ENCODE measurements at places on chromosomes 5 and 9.
A peak's percentile ranks its signal among the peaks of the same experiment; 100 is the strongest.

- DNase-seq = no peak
Measured at GRCh38 chr9:77763566-77763965, 115.4 kb upstream of the GNA14 start.

DNA sequence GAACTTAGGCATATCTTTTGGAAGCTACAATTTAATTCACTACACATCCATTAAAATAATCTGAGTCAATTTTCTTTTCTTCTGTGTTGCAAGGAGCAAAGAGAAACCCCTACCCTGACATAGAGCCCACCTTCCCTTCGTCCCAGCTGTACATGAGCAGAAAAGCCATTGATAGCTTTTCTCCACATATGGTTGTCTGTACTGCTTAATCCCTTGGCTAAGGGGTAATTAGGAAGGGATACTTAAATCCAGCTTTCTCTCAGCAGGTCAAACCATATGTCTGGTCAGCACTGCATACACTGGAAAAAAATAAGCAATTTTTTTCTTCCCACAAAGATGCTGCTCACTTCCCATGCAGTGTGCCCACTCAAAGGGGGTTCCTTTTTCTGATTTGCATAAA is 94.7 kb upstream of the RAD23B start:
- DNase-seq = no peak

DNA sequence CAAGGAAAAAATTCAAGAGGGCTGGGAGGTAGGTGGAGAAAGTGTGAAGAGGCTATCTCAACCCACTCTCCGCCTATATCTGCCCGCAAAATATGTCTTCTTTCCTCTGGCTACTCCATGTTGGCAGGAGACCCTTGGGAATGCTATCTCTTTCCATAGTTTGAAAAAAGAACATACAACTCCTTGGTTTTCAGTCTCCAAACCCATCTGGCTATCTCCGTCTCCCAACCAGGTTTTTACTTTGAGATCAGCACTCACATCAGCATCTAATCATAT is 109.9 kb upstream of the IFNE start:
- DNase-seq = no peak

DNA sequence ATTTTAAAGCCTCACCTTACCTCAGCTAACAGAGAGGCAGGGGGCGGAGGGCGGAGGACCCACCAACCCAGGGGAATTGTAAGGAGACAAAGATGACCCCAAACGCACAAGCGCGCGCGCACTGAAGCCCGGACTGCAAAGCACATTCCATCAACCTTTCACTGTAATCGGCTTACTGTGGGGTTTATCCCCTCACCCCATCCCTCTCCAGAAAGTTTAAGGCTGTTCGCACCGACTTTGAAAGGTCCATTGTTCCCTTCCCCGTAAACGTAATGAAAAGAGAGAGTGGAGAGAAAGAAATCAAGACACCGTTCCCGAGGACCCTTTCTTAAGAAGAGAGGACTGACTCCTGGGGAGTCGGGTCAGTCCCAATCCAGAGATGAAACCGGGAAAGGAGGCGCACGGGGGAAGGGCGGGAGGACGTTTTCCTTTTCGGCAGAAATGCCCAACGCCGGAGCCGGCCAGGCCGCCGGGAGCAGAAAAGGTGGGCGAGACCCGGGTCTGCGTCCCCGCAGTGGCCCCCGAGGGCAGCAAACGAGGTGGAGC is 464 bp downstream of the CEMIP2 start:
- peak; percentile 71 for DNase-seq

DNA sequence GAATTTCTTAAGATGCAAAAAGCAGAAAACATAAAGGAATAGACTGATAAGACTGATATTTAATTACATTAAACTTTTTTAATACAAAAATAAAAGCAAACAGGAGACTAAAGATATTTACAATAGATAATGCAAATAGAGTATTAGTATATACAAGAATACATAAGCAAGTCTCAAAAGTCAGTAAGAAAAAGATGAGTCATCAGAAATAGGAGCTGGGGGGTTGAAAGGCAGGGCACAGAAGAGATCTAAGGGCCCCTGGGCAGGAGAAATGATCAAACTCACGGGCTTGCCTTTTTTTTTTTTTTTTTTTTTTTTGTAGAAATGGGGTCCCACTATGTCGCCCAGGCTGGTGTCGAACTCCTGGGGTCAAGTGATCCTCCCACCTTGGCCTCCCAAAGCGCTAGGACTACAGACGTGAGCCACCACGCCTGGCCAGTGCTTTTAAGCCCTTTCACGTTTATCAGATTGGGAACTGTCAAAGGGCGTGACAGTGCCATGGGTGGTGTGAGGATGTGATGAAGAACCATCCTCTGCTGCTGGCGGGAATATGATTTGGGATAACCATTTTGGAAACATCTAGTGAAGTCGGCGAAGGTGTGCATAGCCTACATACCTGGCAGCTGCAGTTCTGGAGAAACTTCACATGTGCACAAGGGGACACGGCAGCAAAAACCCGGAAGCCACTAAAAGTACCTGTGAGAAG is 126.1 kb downstream of the CACNA1B start:
- no peak for DNase-seq

DNA sequence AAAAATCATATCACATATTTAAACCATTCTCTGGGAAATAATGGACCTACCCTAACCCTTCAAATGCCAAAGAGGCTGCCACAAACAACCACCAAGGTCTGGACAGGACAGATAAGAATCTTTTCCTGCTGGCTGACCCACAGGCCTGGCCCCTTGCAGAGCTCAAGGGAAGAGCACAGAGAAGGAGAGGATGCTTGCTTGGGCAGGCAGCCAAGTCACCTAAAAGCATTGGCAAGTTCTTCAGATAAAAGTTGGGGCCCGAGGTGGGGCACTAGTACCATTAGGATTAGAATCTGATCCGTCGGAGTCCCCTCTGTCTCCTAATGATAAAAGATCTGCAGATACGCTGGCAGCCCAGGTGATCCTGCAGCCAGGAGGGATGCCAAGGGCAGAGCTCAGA is 176.6 kb downstream of the GABBR2 start:
- no peak for DNase-seq

DNA sequence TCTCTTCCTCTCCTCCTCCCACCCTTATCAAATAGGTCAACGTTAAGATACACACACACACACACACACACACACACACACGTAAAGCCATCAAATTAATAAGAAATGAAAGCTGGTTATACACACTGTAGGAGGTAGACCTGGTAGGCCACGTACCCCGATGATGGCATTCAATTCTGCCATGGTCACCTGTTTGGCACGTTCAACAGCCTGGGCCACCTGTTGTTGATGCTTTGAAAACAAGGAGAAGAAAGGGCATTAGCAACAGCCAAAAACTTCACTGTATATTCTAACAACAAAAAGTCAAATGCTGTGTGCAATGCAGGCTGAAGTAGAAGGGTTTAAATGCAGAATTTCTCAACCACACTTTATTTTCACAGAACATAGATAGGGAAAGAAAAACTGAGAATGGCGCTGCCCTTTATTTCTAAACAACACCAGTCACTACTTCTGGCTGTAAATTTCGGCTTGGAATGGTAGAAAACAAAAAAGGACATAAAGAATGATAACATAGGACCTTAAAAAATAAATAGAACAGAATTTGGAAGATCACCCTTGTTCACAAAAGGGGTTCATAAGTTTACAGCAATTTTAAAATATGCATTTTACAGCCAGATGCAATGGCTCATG is 37.2 kb downstream of the TLE1 start:
- no peak for DNase-seq

GRCh38 chr5:142263346-142263745 is 61.5 kb downstream of the SPRY4 start:
- DNase-seq = no peak

GRCh38 chr5:108381350-108381953 is 446 bp downstream of the FBXL17 start:
- DNase-seq = peak; percentile 71

GRCh38 chr5:54738118-54738972 is 220.8 kb downstream of the SNX18 start:
- DNase-seq = no peak

- peak; percentile 98 for DNase-seq
Measured at GRCh38 chr9:135500525-135501260, at the start of gene MRPS2. TSS of gene MRPS2 (plus strand) at chr9:135500682. CDS start at chr9:135500711, 29 bp downstream.

DNA sequence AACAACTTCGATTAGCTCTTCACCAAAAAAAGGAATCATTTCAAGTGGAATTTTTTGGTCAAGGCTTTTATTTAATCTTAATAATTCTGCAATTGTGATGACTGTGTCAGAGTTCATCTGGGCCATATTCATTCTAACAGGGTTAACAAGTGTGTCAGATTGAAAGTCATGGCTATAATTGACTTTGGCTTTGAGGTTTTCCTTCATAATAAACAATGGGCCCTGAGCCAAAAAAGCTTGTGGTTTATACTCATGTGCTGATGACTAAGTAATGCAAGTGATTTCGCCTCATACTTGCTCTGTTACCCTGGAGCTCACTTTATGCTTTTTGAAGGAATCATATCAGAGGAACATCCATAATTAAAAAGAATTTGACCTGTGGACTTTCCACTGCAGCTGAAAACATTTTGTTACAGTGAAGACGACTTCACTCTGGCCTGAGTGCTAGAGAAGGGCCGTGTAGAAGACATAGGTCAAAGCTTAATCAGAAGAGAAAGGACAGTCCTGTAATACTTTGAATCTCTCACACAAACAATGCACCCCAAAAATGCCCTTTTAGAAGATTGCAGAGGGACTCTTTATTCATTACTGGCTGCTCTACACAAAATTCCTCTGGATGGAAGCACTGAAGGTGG is 101.7 kb downstream of the GDNF start:
- no peak for DNase-seq

DNA sequence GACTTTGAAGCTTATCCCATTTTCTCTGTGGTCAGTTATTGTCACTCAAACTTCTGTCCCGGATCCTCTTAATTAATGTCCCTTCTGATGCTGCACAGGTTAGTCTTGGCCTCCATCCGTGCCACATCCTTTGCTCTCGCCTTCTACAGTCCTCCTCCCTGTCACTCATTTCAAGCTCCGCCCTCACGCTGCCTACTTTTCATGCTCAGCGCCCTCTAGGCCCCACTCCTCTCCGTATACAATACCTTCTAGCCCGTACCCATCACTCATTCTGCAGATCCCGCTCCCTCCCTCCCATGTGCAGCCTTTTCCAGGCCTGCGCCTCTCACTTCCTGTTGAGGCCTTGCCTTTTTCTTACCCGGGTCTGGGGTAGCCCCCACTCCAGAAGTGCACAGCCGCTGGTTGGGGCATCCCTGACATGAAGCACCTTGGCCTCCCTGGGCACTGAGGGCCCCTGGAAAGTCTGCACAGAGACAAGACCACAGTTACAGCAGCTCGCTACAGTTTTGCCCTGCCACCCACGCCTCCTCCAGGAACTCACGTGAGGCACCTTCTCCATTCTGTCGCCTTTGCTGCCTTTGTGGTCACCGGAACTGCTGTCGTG is 88.5 kb upstream of the SLC25A48 start:
- DNase-seq = no peak

DNA sequence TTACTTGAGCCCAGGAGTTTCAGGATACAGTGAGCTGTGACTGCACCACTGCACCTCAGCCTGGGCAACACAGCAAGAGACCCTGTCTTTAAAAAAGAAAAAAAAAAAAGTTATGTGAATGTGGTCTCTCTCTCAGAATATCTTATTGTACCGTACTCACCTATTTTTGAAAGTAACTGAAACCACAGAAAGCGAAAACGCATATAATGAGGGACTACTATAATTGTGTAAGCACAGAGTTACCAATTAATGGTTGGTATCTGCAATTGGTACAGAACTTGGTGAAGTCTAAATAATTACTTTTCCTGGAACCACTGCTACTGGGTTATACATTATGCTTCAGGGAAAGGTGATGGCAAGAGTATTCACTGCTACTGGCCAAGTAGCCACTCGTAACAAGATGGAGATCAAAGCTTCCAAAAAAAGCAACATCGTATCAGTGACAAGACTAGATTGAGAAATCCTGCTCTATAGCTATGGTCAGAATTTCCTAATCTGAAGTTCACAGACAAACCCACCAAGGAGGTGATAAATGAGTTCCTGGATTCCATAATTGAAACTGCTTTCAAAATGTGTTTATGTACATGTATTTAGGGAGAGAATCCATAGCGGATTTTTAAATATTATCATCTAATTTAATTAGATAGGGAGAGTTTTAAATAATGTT is 82.7 kb downstream of the NR6A1 start:
- DNase-seq = no peak

GRCh38 chr9:96150324-96151227 is 151.4 kb downstream of the HSD17B3 start:
- no peak for DNase-seq

- no peak for DNase-seq
Measured at GRCh38 chr5:110738503-110738811, 350 bp upstream of the SLC25A46 start.

GRCh38 chr9:16030528-16031185 is 477.8 kb downstream of the CCDC171 start:
- no peak for DNase-seq

DNA sequence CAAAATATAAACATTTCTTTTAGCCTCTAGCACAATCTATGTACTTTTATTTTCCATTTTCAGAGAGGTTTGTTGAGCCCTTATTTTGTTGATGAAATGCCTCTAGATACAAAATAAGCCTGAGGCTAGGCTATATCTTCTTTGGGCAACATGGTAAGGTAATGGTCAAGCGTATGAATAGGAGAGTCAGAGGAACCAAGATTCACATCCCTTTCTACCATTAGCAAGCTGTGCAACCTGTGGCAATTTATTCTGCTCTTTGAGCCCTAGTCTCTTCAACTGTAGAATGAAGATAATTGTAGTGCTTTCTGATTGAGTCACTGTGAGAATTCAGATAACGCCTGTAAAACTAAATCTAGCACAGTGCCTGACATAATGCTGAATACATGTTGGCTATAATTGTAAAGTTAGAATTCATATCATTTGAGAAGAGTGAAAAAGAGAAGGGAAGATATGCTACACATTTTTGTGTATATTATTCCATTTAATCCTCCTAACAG is 412.5 kb downstream of the CCDC171 start:
- DNase-seq = no peak

DNA sequence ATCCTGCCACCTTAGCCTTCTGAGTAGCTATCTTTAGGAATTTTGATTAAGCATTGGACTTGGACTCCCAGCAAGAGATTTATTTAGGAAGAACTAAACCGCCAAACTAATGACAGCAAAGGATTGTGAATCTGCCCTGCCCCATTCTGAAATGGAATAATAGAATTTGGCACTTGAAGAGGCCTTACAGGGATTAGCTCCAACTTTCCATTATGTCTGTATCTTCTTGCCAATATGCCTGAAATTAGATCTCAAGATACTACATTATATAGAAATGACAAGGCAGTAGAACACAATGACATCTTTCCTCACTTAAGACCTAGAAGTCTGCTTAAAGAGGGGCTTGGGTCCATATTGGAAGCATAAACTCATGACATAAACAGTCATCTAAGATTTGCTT is 77.0 kb upstream of the DPYSL3 start:
- no peak for DNase-seq

- DNase-seq = no peak
Measured at GRCh38 chr5:58455480-58455879, 4.4 kb downstream of the PLK2 start.

Measured in glutamatergic neuron (in vitro differentiated cells).